ENCODE measurements at places on chromosomes 13 and 19.

DNA sequence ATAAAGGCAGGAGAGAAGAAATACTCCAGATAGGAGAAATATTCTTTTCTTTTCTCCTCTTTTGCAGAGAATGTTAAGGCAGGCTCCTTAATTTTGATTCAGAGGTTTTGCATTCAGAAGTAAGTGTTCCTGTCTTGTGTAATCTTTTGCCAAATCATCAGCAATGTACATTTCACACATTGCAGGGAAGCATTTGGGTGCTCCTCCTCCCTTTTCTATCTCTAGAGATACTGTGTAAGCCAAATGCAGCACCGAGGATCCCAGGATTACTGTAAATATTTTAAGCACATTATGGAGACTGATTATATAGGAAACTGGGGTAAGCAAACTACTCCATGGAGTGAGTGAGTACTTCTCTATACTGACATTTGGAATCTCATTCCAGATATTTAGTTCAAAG, 7.2 kb downstream of the ATP8A2 start:
- no peak for DNase-seq

GRCh38 chr19:4456843-4457653, 546 bp downstream of the UBXN6 start:
- DNase-seq, result no peak

- DNase-seq, result no peak
Observed at GRCh38 chr19:30132343-30133075, 190.5 kb downstream of the URI1 start.

DNA sequence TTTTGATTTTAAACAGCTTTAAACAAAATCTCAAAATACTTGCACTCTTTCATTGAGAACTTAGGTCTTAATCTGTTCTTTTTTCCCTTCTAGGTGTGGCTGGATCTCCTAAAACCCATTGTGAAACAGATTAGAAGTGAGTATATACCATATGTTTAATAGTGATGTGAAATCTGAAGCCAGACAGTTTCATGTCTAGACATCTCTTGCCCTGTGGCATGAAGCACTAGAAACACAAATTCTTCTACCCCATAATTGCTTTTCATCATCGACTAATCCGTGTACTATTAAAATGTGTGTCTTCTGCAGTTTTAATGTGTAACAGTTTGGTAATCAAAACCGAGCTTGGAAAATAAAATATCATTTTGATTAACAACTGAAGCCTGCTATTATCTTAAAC, 188.2 kb upstream of the RNF113B start:
- no peak for DNase-seq

- no peak for DNase-seq
Observed at GRCh38 chr13:99075268-99076191, 97.7 kb upstream of the DOCK9 start.

- DNase-seq, result no peak
Observed at GRCh38 chr13:94009701-94010100, 469.8 kb downstream of the DCT start.

GRCh38 chr19:15253061-15253460, 20.8 kb upstream of the EPHX3 start:
- no peak for DNase-seq

DNA sequence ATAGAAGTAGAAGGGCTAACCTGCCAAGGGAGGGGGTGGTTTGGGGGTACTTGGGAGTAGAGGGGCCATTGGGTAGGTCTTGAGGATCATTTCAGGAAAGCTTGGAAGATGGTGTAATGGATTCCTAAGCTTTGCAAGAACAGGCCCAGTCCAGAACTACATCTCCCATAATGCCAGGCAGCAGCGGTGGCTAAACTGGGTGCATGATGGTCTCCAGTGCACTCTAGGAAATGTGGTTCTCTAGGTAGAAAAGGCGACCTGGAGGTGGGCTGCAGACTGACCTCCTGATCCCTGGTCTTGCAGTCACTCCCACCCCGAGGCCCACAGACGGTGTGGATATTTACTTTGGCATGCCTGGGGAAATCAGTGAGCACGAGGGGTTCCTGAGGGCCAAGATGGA, 3.8 kb downstream of the APLP1 start:
- DNase-seq, result no peak

GRCh38 chr13:73210218-73210883, 151.5 kb downstream of the KLF5 start:
- no peak for DNase-seq

GRCh38 chr13:46032341-46032740, 20.2 kb downstream of the ZC3H13 start:
- no peak for DNase-seq

DNA sequence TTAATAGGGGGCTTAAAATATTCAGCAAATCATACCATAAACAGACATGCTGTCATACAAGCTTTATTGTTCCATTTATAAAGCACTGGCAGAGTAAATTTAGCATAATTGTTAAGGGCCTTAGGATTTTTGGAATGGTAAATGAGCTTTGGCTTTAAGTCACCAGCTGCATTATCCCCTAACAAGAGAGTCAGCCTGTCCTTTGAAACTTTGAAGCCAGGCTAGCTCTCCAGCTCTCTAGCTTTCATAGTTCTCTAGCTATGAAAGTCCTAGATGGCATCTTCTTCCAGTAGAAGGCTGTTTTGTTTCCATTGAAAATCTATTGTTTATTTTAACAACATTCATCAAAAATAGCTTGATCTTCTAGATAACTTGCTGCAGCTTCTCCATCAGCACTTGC, 420.8 kb upstream of the GPC6 start:
- no peak for DNase-seq

DNA sequence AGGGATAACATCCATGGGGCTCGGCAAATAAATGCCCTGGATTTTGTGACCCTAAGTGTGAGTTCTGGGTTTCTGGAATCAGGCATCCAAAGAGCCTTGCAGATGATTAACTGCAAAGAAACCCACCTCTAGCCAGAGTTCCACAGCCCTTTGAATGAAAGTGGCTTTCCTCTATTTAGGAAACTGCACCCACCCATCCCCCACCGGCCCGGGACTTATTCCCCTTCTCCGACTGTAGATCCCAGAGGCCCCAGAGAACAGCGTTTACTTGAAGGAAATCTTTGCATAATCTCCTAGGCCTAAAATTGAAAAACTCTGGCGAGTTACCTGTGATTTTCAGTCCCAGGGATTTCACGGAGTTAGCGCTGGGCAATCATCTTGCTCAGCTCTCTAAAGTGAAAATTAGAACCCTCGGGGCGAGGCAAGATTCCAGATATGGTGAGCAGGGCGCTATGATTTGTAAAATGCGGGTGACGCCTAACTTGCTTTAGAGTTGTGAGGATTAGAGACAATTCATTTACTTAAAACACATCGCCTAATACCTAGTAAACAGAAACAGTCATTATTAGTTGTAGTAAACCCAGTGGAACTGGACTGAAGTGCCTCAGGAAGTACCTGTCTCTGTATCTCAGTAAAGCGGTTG, 9.4 kb downstream of the URAD start:
- no peak for DNase-seq

GRCh38 chr19:52691737-52692136, 43.1 kb downstream of the ZNF611 start:
- DNase-seq, result no peak

GRCh38 chr19:31271306-31271911, 77.8 kb downstream of the TSHZ3 start:
- DNase-seq, result no peak

DNA sequence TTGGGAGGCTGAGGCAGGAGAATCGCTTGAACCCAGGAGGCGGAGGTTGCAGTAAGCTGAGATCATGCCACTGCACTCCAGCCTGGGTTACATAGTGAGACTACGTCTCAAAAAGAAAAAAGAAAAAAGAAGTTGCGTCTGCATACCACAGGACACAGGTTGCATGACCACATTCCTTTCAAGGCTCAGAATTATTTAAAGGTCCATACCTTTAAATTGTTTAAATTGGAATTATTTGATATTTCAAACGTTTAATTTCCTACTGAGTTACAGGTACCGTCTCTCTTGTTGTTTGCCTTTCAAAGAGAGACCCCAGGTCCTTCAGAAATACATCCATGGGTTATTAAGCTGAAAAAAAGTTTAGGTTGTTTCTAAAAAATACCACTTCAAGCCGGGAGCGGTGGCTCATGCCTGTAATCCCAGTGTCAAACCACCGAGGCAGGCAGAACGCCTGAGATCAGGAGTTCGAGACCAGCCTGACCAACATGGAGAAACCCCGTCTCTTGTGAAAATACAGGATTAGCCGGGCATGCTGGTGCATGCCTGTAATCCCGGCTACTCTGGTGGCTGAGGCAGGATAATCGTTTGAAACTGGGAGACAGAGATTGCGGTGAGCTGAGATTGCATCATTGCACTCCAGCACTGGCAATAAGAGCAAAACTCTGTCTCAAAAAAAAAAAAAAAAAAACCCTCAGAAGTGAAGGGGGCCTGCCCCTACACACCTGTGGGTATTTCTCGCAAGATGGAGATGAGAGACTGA, 18.6 kb downstream of the ZNF816 start:
- DNase-seq, result no peak

DNA sequence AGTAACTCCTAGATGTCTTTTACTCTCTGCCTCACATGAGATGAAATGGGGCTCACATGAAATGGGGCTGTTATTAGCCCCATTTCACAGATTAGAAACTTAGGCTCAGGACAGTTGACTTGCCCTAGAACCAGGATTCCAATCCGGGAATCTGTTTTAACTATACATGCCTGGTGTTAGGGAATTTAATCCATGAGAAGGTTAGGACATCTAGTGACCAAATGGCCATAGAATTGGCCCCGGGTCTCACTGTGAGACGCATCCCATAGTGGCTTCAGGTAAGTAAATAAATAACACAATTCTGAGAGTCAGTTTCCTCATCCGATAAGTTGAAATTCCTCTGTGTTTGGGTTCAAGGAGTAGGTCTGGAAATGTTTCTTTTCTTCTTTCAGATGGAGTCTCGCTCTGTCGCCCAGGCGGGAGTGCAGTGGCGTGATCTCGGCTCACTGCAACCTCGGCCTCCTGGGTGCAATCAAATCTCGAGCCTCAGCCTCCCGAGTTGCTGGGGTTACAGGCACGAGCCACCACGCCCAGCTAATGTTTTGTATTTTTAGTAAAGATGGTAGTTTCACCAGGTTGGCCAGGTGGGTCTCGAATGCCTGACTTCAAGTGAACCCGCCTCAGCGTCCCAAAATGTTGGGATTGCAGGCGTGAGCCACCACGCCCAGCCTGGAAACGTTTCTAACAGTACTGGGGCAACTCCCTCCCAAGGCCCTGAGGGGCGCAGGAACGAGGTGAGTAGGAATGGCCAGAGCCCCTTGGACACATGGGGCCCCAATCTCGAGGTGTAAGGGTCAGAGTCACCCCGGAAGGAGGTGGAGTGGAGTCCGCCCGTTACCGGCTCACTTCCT, 1.2 kb upstream of the ZNF574 start:
- DNase-seq, result no peak

GRCh38 chr13:72788831-72789230, 6.9 kb downstream of the PIBF1 start:
- no peak for DNase-seq

- no peak for DNase-seq
Observed at GRCh38 chr13:29936051-29936813, 85.8 kb upstream of the UBL3 start.

DNA sequence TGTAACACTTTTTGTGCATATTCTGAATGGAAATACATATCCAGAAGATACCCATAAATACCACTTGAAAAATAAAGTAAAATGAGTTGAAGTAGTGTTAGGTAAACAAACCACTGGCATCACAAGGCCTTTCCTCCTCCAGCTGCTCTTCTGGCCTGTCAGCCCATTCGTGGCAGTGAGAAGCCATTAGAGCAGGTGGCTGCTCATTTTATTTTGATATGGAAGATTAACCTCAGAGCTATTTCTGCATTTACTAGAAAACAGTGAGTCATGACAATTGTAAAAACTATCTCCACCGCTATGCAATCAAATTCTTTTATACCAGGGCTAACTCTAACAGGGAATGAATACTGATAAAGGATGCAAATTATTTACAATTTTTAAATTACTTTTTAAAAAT, 2898.1 kb downstream of the PCDH9 start:
- DNase-seq, result no peak

DNA sequence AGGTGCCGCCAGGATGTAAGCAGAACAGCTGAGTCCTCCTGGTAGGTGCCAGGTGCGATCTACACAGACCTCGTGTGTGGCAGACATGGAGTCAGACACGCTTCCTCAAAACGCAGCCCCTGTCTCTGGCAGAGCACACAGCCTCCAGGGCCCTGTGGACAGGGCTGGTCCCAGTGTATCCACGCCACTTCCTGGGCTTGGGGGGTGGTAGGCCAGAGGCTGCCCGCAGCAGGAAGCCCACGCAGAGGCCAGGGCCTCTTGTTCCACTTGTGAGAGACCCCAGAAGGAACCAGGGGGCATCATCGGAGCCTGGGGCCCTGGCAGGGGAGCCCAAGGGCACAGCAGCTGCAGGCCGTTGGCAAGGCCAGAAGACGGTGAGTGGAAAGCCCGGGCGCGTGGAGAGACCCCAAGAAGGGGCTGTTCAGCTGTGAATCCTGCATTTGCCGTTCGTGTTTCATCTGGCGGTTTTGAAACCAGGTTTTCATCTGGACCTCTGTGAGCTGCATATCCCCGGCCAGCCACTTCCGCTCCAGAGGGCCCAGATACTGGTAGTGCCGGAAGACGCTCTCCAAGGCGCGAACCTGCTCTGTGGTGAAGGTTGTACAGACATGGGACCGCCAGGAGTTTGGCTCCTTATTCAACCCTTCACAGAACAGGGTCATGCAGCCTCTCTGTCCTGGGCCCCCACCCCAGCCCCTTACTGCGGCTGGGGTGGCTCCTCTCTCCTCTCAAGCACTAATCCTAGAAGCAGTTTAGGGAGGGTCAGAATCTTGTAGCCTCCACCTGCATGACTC, 25.1 kb upstream of the SLITRK1 start:
- no peak for DNase-seq

GRCh38 chr13:50552424-50552966, 291.0 kb downstream of the DLEU7 start:
- DNase-seq, result no peak

GRCh38 chr13:75812751-75813181, 176.6 kb downstream of the LMO7 start:
- DNase-seq, result no peak

DNA sequence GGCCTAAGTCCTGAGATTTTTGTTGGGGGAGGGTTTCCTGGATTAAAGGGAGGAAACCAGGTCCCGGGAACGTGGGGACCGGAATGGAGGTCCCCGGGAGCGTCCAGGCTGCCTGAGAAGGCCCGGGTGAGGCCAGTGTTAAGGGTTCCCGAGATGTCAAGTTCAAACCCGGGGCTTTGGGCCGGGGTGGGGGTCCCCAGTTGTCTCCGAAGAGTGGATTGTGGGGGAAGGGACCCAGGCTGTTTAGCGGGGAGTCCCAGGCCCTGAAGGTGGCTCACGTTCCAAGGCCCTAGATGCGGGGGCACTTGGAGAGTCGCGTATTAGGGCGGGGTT, 262 bp downstream of the COX7A1 start:
- DNase-seq, result no peak

GRCh38 chr13:50588491-50589130, 254.9 kb downstream of the DLEU7 start:
- no peak for DNase-seq

- no peak for DNase-seq
Observed at GRCh38 chr19:13083627-13084026, 19.0 kb downstream of the LYL1 start.

GRCh38 chr13:112970552-112971287, 1.7 kb downstream of the MCF2L start:
- DNase-seq, result no peak

- DNase-seq, result no peak
Observed at GRCh38 chr19:27759896-27760295, 1453.1 kb downstream of the UQCRFS1 start.

- DNase-seq, result no peak
Observed at GRCh38 chr19:41521931-41522555, 53.9 kb upstream of the CEACAM21 start.

Data from thoracic aorta (tissue), 2 donors.